ENCODE measurements at places on chromosomes 1 and 21.

DNA sequence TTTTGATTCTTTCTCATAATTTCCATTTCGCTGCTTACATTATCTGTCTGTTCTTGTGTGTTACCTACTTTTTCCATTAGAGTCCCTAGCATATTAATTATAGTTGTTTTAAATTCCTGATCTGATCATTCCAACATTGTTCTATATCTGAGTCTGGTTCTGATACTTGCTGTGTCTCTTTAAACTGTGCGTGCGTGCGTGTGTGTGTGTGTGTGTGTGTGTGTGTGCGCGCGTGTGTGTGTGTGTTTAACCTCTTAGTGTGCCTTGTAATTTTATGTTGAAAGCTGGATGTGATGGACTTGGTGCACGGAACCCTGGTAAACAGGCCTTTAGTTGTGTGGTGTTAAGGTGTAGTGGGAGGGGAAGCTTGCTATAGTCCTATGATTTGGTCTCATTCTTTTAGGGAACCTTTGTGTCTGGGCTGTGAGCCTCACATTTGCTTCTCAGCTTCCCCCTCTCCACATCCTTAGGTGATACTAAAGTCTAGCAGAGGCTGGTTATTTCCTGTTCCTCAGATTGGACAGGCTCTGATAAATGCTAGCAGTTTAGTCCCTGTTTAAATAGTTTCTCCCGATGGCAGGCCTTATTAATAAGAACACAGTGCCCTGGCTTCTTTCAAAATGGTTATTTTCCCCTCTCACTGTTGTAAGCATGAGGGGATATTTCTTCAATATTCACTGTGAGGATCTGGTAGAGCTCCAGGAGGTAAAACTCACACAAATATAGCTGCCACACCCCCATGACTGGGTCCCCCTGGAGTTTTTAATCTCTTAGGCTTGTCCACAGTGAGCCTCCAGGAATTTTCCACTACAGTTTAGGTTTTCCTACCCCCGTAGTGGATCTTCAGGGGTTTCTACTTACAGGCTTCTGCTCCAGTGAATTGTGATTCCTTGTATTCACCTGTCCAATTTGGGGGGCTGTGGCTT lies 118.3 kb downstream of the GALNT2 start:
- DNase-seq = no peak

DNA sequence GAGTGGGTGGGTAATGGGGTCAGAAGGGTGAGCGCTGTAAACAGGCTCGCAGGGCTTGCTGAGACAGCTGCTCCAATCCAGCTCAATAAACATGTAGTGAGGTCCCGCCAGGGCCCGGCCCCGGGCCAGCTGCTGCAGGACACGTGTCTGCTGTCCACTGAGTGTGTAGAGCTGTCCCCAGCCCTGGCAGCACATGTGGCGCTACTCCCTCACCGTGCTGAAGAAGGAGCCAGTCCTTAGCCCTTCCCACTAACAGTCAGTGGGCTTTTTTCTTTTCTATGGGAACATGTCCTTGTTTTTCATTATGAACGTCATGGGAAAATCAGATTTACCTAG lies 78.9 kb upstream of the C1orf174 start:
- DNase-seq = no peak

- no peak for DNase-seq
Observed at GRCh38 chr1:223824287-223824686, 21.5 kb downstream of the TP53BP2 start.

- no peak for DNase-seq
Observed at GRCh38 chr1:233387585-233387984, 60.1 kb downstream of the MAP3K21 start.

DNA sequence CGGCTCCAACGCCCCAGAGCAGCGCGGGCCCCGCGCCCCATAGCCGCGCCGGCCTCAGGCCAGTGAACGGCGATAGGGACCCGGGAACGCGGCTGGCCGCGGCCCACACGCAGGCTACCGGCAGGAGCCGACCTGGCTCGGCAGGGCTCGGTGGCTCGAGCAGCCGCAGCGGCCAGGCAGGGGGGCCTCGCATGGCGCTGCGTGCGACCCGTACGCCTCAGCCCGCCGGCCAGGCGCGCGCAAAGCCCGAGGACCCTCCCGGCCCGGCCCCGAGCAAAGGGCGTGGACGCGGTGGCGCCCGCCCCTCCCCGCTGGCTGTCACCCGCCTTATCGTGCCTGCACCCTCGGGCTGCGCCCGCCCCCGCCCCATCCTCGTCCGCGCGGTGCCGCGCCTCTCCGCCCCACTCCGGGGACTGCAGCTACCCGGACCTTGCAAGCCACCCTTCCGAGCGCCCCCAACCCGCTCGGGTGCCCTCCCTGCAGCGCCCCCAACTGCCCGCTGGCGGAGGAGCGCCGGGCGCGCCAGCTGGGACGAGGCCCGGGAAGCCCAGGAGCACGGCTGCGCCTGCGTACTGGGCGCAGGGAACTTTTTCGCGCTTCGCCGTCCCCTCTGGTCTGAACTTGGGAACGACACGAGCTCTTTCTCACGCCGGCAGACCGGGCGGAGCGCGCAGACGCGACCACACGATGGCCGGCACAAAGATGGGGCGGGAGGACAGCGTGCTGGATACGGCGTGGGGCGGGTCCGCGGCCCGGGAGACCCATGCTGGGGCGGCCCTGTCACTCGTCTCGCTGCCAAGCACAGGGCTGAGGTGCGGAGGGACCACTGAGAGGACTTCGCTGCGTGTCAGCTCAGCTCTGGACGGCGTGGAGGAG lies at the start of gene ABCB10:
ABCB10 (minus strand) TSS at position 248 of the 876 bp plus-strand sequence; CDS start at position 193, 55 bp downstream.
- DNase-seq = peak; percentile 98

DNA sequence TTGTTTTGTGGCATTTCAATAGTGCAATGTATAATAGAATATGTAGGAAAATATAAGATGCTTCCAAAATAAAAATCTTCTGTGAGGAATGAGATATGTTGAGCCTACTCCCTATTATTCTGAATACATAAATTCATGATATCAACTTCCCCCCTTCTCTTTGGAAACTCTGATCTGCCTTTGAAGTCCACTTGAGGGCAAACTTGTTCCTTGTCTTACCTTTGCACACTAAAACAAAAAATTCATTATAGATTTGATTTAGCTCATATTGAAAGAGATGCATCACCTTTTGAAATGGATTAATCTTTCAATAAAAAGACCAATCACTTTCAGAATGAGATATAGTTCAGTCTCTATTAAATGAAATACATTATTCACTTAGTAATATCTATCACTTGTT lies 580.7 kb upstream of the ADGRL4 start:
- DNase-seq = peak; percentile 9

DNA sequence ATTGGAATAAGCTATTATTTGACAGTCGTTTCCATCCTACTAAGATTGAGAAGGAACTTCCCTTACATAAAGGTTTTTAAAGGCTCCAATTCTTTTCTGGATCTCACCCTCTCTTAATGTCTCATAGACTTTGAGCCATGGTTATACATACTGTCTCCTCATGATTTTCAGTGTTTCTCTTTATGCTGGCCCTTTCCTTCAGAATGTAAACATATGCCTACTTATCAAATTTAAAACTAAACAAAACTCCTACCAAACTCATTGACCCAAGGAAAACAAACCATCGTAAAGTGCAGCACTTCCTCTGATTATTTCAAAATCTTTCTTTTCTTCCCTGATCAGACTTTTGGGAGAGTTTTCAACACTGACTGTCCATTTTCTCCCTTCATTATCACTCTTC lies 163.4 kb upstream of the DPYD start:
- no peak for DNase-seq

DNA sequence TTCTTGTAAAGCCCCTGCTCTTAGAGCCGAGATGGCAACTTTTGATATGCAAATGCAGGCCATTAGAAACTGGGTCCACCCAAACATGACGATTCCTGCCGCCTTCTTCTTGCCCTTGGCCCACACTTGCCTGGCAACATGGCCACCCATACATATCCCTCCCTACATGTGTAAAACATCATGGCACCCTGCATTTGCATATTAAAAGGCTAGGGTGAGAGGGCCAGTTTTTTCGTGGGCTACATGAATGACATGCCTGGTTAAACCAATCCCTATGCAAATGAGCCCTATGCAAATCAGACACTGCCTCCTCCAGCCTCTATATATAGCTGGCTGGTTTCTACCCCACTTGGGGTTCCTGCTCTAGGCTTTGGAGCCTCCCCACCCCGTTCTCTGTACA lies 18.8 kb downstream of the PLA2G2A start:
- peak; percentile 26 for DNase-seq

GRCh38 chr1:63319046-63320021 lies 3.0 kb upstream of the FOXD3 start:
- peak; percentile 13 for DNase-seq

- DNase-seq = no peak
Observed at GRCh38 chr1:94056171-94056570, 64.8 kb downstream of the ABCA4 start.

GRCh38 chr1:172824209-172824608 lies 165.3 kb downstream of the FASLG start:
- no peak for DNase-seq

DNA sequence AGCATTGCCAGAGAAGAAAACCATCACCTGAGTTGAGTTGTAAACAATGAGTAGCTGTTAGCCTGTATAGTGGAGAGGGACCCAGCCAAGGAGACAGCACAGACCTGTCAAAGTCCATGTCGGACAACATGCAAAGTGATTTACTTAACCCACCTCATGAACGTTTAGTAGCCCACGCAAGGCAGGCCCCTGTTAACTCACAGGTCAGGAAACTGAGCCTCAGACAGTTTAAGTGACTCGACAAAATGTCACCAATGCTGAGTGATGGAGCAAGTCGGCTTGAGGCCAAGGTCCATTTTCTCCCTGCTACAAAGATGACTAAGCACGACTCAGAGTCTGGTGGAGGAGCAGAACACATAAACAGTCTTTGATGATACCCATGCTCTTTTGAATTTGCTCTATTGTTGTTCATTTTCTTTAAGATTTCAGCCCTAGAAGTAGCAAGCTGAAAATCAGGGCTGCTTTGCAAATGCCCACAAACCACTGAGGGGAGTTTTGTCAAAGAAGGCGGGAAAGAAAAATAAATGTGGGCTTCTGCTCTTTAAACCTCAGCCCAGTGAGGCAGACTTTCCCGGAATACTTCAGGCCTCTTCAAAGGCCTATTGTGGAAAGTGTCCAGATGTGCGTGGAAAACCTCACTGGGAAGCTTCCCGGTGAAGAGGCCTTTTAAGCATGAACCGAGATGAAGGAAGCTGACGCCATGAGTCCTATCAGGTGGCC lies 83.8 kb upstream of the HOOK1 start:
- no peak for DNase-seq

- DNase-seq = no peak
Observed at GRCh38 chr1:213997038-213997771, 9.4 kb downstream of the PROX1 start.

DNA sequence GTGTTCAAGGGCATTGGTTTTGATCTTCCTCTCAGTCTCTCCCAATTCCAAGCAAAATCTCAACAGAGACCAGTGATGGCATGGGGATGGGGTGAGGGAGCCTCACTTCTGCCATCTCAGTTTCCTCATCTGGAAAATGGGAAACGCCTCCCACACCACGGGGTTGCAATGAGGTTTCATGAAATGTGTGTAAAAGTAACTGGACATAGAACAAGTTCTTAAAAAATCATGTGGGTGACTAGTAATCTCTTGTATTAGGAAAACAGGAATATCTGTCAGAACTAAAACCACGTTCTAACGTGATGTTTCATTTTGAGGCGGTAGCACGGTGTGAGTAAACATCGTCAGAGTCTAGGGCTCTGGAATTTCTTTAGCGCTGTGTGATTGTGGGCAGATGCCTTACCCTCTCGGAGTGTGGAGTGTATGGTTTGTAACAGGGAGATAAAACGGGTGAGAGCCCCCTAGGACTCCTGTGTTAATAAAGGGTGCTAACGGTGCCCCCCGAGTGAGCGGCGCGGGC lies 55.5 kb upstream of the DNAJC6 start:
- DNase-seq = peak; percentile 21

GRCh38 chr1:4397196-4397595 lies 257.2 kb upstream of the AJAP1 start:
- peak; percentile 84 for DNase-seq

DNA sequence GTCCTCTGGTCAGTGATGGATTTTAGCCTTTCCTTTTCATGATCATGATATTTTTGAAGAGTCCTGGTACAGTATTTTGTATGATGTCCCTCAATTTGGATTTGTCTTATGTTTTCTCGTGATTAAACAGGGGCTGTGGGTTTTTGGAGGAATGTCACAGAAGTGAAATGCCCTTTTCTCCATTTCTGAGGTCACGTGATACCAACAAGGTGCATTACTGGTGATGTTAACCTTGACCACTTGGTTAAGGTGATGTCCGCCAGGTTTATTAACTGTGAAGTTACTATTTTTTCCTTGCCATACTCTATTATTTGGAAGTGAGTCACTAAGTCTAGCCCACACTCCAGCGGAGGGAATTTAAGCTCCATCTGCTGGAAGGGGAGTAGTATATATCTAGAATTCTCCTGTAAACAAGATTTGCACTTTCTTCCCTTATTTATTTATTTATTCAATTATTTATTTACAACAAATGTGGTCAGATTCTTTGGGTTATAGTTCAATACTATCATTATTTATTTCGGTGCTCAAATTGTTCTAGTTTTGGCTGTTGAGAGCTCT lies 123.4 kb downstream of the HIVEP3 start:
- DNase-seq = no peak

- no peak for DNase-seq
Observed at GRCh38 chr1:50913954-50914353, 46.1 kb downstream of the FAF1 start.

DNA sequence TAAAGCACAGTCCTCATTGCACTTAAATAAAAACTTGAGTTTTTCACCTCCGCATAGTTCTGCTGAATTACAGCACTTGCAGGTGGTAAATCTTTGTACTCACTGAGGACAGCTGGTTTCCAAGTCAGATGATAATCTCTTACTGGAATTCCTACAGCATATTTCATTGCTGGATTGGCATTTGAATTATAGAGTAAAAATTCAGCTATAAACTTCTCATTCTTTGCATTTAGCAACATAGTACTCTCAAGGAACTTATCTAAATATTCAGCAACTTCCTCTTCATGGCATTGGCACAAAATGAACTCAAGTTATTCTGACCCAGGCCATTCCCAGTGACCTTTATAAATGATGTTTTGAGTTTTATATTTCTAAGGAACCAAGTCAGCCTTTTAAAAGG lies 23.4 kb downstream of the GORAB start:
- DNase-seq = no peak

- DNase-seq = no peak
Observed at GRCh38 chr1:44594871-44595735, 79.2 kb downstream of the TMEM53 start.

- peak; percentile 18 for DNase-seq
Observed at GRCh38 chr1:7387053-7387927, 383.8 kb upstream of the VAMP3 start.

DNA sequence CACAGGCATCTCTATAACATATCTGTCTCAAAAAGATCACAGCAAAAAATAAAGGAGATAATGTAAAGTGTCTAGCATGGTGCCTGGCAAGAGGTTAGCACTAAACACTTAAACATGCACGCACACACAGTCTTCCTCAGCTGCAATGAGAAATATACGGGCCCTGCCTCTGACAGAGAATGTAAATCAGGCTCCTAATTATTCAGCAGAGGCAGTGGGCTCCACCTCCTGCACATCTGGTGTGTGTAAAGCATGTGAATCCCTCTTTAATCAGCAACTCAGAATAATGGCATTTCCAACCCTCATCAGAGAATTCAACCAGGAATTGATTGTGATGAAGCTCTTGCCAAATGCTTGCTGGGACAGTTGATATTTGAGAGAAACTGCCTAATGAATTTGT lies 85.6 kb upstream of the KCNA3 start:
- peak; percentile 86 for DNase-seq

- DNase-seq = peak; percentile 98
Observed at GRCh38 chr1:151060007-151060656, at the start of gene MLLT11. Gene MLLT11 (plus strand): TSS chr1:151060397. CDS start chr1:151067225, 6,828 bp downstream.
